ENCODE measurements at places on chromosomes 1 and 21.

- no peak for DNase-seq
Observed at GRCh38 chr1:18569811-18570545, 60.7 kb upstream of the PAX7 start.

- DNase-seq, result no peak
Observed at GRCh38 chr1:54572542-54572850, 24.5 kb downstream of the ACOT11 start.

- no peak for DNase-seq
Observed at GRCh38 chr1:116568662-116569380, 2.0 kb downstream of the CD58 start.

- no peak for DNase-seq
Observed at GRCh38 chr1:191675856-191676783, 482.1 kb upstream of the RGS18 start.

GRCh38 chr1:93904228-93904627, 5.0 kb downstream of the GCLM start:
- no peak for DNase-seq

DNA sequence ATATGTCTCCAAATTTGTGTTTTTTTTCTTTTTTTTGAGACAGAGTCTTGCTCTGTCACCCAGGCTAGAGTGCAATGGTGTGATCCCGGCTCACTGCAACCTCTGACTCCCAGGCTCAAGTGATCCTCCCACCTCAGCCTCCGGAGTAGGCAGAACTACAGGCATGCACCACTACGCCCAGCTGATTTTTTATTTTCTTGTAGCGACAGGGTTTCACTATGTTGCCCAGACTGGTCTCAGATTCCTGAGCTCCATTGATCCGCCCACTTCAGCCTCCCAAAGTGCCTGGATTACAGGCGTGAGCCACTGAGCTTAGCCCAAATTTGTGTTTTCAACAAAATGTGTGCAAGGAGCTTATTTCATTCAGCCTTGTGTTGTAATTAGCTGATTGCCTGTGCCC, 59.0 kb upstream of the IFFO2 start:
- DNase-seq, result no peak

GRCh38 chr1:203180611-203181330, 5.1 kb upstream of the MYBPH start:
- DNase-seq, result no peak

DNA sequence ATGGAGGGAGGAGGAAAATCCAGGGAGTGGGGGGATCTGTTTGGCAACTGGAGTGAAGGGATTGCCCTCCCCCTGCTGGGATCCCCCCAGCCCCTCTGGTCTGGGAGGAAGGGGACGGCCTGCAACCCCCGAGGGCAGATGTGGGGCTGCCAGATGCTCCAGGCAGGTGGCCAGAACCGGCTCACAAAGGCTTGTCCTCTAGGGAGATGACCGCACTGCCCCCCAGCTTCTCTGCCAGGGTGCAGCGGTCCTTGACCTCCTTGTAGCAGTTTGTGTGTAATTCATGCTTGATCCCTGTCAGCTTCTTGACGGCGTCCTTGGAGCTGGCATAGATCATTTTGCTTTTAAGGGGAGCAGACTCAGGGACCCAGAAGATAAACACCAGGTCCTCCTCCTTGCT, 69.2 kb downstream of the ROR1 start:
- DNase-seq, result no peak

DNA sequence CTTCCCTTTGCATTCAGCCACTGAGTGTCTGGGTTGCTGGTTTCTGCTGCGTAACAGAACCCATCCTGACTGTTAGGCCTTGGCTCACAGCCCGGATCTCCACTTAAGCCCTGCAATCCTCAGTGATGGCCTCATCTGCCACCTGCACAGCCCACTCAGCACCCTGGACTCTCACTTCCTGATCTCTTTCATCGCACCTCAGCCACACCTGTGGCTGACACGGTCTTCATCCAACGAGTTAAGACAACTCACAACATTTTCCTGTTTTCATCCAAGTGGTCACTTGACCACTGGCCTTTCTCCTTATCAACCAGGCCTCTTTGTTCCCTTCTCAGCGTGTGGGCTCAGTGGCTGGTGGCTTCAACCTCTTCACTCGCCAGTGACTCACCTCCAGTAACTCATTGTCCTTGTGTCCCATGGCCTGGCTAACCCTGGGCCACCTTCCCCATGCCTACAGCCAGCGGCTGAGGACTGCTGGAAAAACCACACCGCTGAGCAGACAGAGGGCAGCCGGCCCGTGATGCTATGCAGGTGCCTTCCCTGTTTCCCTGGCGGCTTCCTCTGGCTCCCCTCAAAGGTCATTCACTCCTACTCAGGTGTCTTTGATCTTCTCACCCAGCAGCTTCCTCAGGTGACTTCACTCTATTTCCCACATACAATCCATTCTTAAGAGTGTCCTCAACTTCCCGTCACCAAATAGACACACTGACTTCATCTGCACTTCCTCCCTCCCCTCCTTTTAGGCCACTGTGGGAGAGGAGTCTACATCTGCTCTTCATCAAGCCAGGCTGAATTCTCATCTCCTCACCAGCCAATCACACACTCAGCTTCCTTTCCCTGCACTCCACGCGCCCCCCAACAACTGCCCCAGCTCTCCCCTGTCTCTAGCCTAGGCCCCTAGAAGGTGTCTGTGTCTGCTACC, 19.9 kb upstream of the EDN2 start:
- peak; percentile 82 for DNase-seq

DNA sequence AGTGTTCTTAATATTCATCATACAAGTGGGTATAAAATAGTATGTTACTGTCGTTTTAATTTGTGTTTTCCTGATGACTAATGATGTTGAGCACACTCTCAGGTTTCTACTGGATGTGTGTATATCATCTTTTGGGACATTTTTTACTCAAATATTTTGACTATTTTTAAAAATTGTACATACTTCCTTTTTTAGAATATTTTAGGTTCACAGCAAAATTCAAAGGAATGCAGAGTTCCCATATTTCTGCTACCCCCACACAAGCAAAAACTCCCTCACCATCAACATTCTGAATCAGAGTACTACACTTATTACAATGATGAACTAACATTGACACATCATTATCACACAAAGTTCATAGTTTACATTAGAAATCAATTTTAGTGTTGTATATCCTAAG, 114.5 kb downstream of the DPYD start:
- DNase-seq, result no peak

DNA sequence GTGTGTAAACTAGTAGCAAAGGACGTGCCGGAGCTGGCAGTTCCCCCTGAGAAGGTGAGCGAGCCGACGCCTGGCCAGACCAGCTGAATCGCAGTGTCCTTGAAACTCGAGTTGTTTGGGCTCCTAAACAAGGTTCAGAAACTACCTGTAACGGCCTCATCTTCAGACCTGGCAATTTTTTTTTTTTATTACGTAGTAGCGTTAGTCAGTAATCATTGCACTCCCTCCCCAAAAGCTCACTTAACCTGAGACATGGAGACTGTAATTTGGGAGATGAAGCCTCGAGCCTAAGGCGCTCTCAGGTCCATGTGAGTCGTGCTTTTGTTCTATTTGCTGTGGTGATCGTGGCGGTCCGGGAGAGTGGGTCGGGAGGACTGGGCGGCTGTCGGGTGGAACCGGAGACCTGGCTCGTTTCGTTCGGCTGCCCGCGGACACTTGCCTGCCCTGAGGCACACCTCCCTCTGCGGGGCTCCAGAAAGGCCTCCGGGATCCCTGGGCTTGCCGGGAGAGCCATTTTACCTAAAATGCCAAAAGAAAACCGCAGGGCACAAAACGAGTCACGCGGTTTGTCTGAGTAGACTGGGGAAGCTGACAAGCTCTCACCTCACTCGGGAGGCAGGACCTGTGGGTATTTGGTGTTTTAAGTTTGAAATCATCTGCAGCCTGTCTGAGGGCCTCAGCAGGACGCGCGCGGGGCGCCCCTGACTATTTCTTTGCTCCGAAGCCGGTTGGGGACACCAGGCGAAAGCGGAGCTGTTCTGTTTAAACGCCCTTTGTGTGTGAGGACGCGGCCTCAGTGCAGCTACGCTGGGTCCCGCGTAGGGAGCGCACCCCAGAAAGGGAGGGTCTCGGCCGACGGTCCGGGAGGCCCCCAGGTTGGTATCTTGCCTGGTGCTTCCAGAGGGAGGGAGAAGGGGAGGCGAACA, 722 bp downstream of the LHX8 start:
- no peak for DNase-seq

GRCh38 chr21:21230672-21231071, 232.5 kb downstream of the NCAM2 start:
- no peak for DNase-seq

DNA sequence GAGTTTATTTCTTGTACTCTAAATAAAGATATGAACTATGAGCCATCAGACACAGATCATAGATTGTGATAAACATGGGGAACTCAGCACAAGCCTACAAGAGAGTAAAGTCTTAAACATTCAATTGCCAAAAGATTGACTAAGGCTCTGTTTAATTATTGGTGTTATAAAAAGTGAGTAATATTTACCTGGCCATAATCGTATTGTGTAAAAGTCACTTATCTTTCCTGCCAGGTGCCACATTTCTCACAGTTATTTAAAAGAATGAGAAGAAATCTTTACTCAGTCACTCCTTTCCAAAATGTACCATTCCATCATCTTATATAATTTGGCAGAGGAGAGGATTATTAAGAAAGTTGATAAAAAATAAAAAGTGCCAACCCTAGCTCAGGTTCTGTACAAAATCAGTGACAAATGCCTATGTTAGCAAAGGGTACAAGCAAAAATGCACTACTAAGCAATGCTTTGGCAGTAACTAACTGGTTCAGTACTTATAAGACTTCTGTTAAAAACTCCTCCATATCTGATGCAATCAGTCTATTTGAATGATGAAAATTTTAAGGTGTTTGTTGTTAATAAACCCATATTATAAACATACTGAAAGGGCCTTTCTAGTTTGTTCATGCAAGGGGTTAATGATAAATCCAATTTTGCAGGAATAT, 5.8 kb upstream of the NR5A2 start:
- DNase-seq, result no peak
